Activated naive CD4-positive, alpha-beta T cell treated with anti-CD3 and anti-CD28 coated beads for 36 hours (primary cell): ENCODE measurements at places on chromosomes 4 and X. TPM values are rescaled to one million over a fixed set of nuclear protein-coding genes. Genes with fewer than 3 reads are reported as not detected.

DNA sequence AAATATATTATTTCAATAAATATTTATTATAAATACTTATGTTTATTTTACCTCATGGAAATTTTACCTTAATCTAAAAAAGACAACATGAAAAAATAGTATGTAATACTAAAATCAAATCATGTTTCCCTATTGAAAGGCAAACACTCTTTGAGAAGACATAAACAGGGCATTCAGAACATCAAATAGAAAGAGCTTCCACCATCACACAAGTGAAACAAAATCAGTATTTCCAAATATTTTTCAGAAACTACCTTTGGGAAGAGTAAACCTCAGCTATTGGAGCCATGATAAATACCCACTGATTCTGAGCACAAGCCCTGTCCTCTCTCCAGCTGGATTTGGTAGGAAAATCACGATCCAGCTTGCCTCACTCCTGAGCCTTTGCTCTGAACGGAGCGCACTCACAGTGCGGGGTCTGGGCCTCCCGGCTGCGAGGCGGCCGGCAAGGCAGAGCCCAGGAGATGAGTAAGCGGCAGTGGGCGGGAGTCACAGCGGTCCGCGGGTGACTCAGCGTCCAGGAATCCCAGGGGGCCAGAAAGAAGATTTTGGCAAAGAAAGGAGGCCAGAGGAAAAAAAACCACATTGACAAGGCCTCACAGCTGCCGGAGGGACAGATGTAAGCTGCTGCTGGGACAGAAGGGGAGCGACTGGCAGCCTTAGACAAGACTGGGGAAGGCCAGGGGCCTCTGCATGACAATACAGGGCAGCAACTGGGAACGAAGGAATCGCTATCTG is 14.7 kb upstream of the ANXA5 start:
- DNase-seq, result peak; percentile 35

- DNase-seq, result no peak
Measured at GRCh38 chr4:36237366-36238313, 6.7 kb downstream of the ARAP2 start.

DNA sequence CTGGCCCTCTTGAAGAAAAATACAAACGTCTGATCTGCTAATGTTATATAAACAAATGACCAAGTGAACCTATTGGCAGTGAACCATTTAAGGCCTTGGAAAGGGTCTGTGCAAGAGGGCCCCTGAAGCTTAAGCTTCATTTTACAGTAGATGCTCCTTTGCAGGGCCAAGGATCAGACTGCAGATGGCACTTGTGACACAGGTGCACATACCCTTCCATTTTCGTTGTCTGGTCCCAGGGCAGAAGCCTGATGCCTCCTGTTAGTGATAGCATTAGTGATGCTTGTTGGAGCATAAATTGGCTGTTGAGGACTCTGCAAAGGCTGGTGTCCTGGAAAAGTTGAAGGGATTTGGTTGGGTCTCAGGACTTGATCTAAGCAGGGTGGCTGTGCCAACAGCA is 46.5 kb downstream of the ETNPPL start:
- DNase-seq, result no peak

- no peak for DNase-seq
Measured at GRCh38 chr4:185534866-185535611, at the start of gene PDLIM3. TSS of gene PDLIM3 (minus strand) at chr4:185535507. CDS start at chr4:185535434, 73 bp downstream.

DNA sequence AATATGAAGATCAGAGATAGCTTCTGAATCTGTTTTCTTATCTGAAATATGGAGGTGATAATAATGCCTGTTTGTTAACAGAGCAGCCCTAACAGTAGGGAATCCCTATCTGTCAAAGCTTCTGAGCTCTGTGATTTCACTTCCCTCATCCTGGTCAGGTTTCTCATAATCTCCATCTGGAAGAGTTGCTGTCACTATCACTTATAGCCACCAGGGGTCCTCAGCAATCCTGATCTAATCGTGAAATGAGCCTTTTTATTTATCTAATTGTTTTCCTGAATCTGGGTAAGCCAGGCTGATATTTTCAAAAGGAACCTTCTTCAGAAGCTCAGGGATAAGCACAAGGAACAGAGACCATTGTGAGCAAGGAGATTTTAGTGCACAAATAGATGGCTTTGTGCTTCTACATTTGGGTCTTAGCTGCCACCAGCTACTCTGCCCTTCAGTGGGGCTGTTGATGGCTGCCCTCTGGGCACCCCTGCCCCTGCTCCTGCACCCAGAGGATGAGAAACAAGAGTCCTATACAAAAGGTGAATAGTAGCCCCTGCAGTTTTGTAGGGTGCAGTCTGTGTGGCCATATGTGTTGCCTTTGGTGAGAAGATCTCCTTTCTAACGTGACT is 196.4 kb upstream of the RADX start:
- peak; percentile 6 for DNase-seq

DNA sequence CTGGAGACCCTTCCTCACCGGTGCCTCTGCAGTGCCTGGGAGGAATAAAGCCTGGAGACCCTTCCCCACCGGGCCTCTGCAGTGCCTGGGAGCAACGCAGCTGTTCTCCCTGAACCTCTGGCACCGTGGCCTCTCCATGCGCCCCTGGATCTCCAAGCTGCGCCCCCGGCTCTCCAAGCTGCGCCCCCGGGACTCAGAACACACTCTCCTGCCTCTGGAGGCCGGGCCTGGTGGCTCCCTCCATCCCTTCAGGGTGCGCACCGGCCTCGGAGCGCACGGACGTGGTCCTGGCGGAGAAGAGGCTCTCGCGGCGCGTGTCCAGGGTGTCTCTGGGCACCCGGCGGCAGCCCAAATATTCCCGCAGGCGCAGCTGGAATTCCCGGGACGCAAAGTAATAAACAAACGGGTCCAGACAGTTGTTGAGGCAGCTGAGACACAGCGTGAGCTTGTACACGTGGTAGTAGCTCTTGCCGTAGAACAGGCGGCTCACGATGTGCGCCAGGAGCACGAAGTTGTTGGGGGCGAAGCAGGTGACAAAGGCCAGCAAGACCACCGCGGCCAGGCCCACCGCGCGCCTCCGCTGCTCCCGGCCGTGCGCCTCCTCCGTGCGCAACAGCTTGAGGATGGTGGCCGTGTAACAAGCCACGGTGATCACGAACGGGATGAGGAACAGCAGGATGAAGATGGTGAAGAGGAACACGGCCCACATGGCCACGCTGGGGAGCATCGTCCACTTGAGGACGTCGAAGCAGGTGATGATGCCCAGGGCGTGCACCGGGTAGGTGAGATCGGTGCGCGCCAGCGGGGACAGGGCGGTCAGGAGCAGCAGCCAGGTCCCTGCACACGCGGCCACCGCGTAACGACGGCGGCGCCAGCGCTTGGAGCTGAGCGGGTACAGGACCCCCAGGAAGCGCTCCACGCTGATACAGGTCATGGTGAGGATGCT is 12.8 kb upstream of the ASMTL start:
- DNase-seq, result peak; percentile 3

DNA sequence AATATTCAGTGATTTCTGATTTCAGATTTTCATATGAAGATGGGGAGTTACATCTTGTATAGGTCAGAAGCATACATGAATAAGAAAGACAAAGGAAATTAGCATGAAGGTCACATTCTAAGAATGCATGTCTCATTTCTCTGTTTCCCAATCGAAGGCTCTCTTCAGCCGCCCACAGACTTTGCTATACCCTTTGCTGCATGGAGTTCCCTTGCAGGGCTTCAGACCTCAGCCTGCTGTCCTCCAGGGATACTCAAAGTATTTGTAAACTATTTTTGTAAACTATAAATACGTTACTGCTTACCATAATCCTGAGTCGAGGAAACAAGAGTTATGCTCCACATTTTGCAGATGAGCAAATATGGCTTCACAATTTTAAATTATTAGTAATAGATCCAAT is 738.4 kb downstream of the PCDH18 start:
- no peak for DNase-seq

DNA sequence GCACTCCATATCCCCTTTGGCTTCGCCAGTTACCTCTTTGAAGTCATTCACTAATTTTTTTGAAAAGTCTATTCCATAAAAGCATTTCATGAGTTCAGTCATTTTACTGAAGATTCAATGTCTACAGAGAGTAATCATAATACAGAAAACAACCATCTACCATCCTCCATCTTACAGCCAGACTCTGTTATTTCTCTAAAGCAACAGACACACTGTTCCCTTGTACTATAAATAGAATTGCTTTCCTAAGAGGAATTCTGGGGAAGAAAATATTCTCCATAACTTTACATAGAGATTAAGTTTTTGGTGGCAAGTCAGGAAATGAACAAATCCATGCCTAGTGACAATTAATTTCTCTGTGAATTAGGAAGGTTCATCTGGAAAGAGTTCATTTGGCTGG is 37.0 kb downstream of the XK start:
- no peak for DNase-seq

DNA sequence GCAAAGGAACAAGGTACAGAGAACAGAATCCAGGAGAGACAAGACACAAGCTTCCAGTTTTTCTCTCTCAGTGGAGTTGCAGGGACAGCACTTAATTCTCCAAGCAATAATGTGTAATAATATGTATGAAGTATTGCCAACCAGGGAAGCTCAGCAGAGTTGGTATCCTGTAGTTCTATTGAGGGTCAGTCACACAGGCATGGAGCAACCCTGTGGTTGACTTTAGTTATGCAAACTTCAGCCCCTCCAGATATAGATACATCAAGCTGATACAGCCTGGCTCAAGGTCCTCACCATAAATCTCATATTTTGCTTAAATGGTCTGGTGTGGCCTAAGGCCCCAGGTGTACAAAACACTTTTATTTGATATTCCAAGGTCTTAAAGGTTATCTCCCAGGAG is 248.6 kb upstream of the EPHA5 start:
- DNase-seq, result no peak

- DNase-seq, result no peak
Measured at GRCh38 chr4:67565284-67565683, 6.8 kb downstream of the STAP1 start.

GRCh38 chr4:80154545-80154933 is 42.8 kb upstream of the PRDM8 start:
- DNase-seq, result no peak

DNA sequence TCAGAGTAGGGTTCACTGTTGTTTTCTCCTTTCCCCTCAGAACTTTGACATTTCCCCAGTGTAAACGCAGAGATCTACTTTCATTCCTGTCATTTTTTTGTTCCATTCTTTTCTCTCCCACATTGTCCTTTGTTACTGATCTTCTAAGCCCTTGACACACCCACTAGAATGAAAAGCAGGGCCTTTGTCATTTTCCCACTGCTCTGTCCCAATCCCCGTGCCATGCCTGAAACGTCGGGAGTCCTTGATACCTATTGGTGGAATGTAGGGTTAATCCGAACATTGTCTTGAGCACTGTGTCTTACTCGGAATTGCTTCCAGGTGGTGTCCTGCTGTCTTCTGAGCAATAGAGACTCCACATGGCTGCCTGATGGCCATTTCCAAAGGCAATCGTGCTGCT is 887.1 kb upstream of the FRG1 start:
- DNase-seq, result no peak

GRCh38 chr4:26766141-26766540 is 94.5 kb upstream of the STIM2 start:
- no peak for DNase-seq

DNA sequence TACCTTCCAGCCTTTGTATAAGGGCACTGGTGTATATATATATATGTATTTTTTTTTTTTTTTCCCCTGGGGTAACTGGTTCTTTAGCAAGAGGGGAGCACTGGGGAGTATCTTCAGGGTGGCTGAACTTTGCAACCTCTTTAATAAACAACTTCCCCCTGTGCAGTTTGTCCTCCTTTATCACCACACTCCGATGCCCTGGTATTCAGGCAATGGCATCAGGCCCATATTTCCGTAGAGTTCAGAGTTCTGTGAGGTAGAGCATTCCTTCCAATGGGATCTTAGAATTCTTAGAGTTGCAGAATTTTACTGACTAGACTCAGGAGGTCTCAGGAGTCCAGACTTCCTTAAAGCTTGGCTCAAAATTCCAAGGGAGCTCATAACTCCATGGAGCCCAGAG is 24.6 kb downstream of the NYX start:
- no peak for DNase-seq

DNA sequence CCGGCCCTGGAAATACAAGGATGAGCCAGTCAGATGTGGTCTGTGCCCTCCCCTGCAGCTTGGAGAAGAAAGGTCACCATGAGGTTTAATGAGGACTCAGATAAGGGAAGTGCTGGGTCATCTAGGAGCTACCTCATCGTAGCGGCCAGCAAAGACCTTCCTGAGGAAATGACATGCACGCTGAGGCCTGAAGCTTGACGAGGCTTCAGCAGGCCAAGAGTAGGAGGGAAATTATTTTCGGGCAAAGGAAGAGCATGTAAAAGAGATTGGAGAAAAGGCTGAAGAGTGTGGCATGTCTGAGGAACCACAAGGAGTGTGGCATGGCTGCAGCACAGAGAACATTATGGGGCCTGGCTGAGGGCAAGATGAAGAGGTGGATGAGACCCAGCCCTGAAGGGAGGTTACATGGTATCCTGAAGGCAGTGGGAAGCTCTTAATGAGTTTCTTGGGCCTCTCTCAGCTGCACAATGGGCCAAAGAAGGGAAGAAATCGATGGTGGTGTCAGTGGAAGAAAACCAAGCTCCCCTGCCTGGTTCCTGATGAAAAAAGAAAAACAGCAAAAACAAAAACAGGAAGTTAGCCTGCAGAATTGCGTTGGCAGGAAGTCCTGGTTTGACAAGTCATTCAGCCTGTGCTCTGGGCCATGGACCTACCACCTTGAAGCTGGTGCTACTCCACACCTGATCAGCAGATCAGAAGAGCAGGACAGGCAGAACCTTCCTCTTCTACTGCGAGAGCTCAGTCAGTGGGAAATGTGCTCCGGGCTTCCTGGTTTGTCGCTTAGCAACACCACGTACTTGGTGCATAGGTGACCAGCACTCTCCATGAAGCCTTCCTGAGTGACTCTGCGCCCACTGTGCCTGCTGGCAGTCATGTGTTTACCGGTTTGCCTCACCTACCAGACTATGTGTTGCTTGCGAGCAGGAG is 134.5 kb upstream of the KLF3 start:
- DNase-seq, result peak; percentile 74

GRCh38 chr4:99357948-99358347 is 5.4 kb upstream of the ADH1C start:
- no peak for DNase-seq

DNA sequence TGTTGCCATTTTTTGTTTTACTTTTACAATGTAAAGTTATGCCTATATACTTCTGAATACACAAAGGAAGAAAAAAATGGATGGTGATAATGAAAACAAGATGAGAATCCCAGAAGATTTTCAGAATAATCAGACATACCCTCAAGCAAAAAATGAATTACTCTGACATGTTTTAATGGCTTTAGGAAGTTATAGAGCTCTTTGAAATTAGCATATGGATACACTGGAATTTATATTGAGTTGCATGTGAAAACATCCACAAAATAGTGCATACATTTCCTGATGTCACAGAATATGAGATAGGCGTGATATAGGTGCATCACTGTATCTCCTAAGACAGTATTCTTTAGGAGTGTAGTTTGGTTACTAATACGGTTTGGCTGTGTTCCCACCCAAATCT is 351.3 kb downstream of the SLC7A11 start:
- no peak for DNase-seq

GRCh38 chr4:68724922-68725321 is 54.5 kb upstream of the UGT2B15 start:
- DNase-seq, result no peak

GRCh38 chr4:8157944-8158709 is 486 bp downstream of the ABLIM2 start:
- DNase-seq, result no peak

The CCNA2 gene
- 138 TPM for total RNA-seq

The SLC25A4 gene
- 4.3 TPM for total RNA-seq

The CPLX1 gene
- 0.48 TPM for total RNA-seq

The TIGD2 gene
- 1.1 TPM for total RNA-seq

The SMC1A gene
- total RNA-seq, result 169 TPM

The CXorf65 gene
- 7.7 TPM for total RNA-seq

The ARAP2 gene
- total RNA-seq, result 29.6 TPM

The CT45A1 gene
- total RNA-seq, result not detected

The PPP2R2C gene
- total RNA-seq, result not detected

The AFM gene
- total RNA-seq, result not detected
